Osteocyte (in vitro differentiated cells): ENCODE measurements at places on chromosomes 12 and 14.

GRCh38 chr14:57378661-57379060 lies 11.7 kb upstream of the NAA30 start:
- no peak for DNase-seq

GRCh38 chr14:91154851-91155625 lies 41.2 kb downstream of the DGLUCY start:
- no peak for DNase-seq

- DNase-seq = no peak
Observed at GRCh38 chr12:93427779-93428564, 13.8 kb downstream of the UBE2N start.

DNA sequence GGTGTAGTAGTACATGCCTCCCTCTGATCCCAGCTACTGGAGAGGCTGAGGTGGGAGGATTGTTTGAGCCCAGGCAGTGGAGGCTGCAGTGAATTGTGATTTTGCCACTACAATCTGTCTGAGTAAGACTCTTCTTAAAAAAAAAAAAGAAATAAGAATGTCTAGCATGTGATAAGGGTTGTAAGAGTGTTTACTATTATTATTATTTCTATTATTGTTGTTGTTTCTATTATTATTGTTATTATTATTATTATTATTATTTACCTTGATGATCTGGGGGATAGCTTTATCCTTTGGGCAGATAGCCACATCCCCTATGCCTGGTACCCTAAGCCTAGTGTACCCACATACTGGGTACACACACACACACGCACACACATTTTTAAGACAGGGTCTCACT lies 4.3 kb downstream of the OAS3 start:
- no peak for DNase-seq

- DNase-seq = peak; percentile 91
Observed at GRCh38 chr14:95227279-95227860, 70.0 kb upstream of the DICER1 start.

- no peak for DNase-seq
Observed at GRCh38 chr12:70577283-70577634, 60.0 kb downstream of the PTPRB start.

DNA sequence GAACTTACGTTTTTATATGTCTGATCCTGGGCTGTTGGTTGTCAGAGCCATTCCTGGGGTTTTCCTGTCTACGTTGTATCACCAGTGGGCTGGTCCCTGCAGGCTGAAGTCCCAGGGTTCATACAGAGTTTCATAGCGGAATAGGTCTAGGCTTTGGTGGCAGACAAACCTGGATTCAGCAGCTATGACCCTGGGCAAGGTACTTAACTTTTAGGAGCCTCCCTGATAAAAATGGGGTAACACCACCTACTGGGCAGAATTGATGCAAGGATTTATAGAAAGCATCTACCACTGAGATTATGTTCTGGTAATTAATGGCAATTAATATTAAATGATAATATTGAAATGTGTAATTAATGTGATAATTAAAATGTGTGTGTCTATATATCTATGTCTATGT lies 141.2 kb downstream of the SYNE2 start:
- no peak for DNase-seq

GRCh38 chr14:43369710-43370564 lies 1137.1 kb downstream of the FSCB start:
- DNase-seq = peak; percentile 65

- DNase-seq = no peak
Observed at GRCh38 chr12:4421590-4422031, 24.0 kb downstream of the FGF6 start.

DNA sequence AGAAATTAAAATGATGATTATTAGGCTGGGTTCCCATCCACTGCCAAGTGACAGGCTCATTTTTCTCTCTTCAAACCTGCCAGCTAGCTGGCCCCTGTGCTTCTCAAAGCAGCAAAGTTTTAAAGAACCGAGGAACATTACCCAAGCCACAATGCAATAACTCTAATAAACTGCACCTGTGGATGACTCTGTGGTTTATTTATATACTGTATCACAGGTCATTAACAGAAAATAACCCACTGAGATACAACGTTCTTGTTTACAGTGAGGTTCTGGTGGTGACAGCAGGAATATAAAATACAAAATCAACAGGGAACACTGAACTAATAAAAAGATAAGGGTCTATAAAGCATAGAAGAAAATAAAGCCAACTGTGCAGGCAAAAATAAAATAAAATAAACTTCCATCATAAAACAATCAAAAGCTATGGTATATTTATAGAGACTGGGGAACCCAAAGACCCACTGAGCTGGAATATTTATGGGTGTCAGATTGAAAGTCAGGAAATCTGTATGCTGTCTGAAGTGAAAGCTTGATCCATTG lies 472.9 kb downstream of the NOVA1 start:
- DNase-seq = no peak

GRCh38 chr12:50606675-50607375 lies 102.0 kb downstream of the DIP2B start:
- DNase-seq = no peak

DNA sequence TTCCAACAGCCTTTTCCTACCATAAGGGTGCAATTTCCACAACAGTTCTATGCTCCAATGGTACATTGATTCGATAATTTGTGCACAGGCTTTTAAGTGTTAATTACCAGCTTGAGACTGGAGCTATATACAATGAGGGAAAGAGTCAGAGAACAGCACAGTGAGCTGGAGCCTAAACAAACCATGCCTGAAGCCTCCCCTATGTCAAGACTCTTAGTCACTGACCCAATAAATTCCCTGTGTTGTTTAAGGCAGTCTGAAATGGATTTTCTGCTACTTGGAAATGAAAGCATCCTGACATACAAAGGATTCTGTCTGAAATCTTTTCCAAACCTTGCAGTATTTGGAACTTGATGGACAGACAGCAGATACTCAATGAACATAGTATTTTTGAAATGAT lies 149.0 kb downstream of the EFCAB11 start:
- no peak for DNase-seq

GRCh38 chr12:6632026-6632983 lies 3.5 kb downstream of the LPAR5 start:
- no peak for DNase-seq

- DNase-seq = no peak
Observed at GRCh38 chr14:95370076-95370475, 50.4 kb upstream of the CLMN start.

- DNase-seq = no peak
Observed at GRCh38 chr14:67883717-67884116, 64.1 kb downstream of the RAD51B start.

- no peak for DNase-seq
Observed at GRCh38 chr12:32736445-32736844, 19.3 kb downstream of the YARS2 start.

DNA sequence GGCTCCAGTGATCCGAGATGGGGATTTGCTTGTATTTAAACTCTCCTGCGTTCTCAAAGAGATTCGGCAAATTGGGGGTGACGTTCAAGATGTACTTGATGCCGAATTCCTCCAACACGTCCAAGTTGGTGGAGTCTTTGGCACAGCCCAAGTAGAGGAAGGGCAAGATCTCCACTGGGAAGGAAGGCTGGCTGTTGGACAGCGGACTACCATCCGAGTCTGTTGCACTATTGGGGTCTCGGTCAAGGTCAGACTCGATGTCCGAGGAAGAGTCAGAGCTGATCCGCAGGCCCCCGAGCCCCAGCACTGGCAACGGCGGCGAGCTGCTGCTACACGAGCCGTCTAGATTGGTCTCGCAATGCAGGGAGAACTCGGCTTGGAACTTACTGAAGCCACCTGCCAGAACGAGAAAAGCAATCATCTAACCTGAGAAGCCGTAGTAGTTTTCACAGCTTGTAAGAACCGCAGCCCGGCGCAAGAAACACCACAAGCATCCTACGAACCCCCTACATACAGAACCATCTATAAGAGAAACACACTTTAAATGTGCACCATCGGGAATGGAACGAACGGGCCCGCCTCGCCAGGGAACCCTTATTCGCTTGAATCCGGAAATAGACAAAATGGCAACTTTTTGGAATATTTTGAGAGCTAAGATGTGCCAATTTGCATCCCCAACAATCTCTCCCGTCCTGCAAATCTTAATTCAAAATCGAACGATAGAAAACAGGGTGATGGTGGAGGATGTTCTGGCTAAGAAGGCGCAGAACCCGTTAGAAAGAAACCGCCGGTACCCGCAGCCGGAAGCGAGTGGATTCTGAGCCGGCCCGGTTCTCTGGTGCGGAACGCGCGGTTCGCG lies 1.4 kb downstream of the DUSP6 start:
- no peak for DNase-seq

DNA sequence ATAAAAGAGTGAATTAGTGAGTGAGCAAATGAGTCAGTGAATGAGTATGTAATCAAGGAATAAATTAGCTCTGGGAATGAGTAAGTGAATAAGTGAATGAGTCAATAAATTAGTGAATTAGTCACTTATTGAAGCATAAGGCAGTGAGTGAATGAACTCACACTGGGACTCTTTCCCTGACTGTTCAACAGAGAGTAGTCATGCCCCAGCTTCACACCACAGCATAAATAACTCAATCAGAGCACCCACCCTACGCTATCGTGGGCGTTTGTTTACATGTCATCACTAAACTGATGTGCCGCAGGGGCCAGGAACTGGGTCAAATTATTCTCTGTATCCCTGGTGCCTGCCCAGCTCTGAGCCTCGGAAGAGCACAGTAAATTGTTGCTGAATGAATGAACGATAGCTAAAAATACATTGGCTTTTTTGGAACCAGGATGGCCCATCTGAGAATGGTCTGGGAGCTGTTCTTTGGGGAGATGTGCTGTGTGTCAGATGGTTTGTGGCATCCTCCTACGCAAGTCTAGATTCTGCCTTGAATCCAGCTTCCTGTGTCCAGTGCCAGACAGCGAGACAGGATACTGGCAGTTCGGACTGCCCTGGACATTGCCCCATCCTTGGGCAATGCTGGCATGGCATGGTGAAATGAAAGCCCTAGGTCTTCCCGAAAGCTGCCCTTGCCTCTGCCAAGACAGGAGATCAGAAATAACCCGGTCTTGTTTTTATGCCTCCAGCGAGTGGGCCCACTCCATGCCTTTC lies 98.0 kb upstream of the RTL1 start:
- no peak for DNase-seq

- DNase-seq = no peak
Observed at GRCh38 chr12:112283546-112283945, 98.7 kb downstream of the HECTD4 start.

- DNase-seq = peak; percentile 3
Observed at GRCh38 chr14:34049790-34050189, 98.9 kb upstream of the EGLN3 start.

- DNase-seq = no peak
Observed at GRCh38 chr12:89154743-89155499, 197.4 kb downstream of the DUSP6 start.
